ENCODE measurements at places on chromosomes 11 and 22.

DNA sequence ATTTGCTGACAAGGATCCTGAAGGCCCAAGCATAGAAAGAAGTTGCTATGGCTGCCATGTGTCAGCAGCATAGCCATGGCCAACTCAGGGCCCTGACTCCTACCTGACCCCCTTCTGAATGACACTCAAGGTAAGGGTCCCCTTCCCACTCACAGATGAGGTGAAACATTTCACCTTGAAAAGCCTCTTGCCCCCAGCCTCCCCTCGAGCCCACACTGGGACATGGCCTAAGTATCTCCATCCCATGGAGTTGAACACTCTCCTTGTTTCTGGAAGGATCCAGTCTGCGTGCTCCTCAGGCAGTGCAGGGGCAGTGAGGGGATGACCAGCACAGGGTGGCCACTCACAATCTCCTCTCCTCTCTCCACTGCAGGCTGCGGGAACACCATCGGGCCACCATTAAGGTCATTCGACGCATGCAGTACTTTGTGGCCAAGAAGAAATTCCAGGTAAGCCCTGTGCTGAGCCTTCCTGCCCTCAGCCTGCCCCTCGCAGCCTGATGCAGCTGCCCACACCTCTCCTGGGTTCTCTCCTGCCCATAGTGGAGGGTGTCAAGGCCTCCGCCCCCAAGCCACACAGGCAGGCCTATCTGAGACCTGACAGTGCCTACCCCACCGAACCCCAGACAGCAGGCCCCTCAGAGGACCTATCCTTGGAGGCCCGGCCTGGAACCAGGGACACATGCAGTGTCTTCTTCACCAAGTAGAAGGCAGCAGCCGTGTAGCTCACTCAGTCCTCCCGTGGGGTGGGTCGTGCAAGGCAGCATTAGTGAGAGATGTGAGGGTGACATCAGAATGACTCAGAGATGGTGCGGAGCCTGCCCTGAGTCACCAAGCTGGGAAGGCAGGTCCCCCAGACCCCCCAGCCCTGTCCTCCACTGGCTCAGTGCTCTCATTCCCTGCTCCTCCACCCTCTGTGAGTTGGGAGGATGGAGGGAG lies 68.9 kb upstream of the KCNQ1OT1 start:
- peaks cover 9% of the 10 kb centered on the region for H3K4me1 ChIP-seq
- peak; percentile 36 for DNase-seq
- peaks cover 5% of the 10 kb centered on the region for H3K27me3 ChIP-seq
- H3K36me3 ChIP-seq: no peaks in the 10 kb centered on the region
- H3K4me3 ChIP-seq: no peak overlapping the region
- no peak overlapping the region for H3K27ac ChIP-seq

GRCh38 chr22:19693981-19694670 lies 20.2 kb upstream of the SEPTIN5 start:
- H3K36me3 ChIP-seq: no peaks in the 10 kb centered on the region
- H3K4me1 ChIP-seq: no peaks in the 10 kb centered on the region
- no peak overlapping the region for H3K27ac ChIP-seq
- DNase-seq: no peak

GRCh38 chr11:123590296-123590912 lies 64.0 kb downstream of the SCN3B start:
- no peak overlapping the region for H3K4me3 ChIP-seq
- no peaks in the 10 kb centered on the region for H3K27me3 ChIP-seq
- no peak overlapping the region for H3K27ac ChIP-seq
- DNase-seq: no peak
- peaks cover 3% of the 10 kb centered on the region for H3K36me3 ChIP-seq

- H3K4me3 ChIP-seq: no peak overlapping the region
- no peak for DNase-seq
- no peak overlapping the region for H3K27ac ChIP-seq
- peaks cover 2% of the 10 kb centered on the region for H3K36me3 ChIP-seq
- peaks cover 6% of the 10 kb centered on the region for H3K4me1 ChIP-seq
Observed at GRCh38 chr11:117186431-117186761, 7.9 kb downstream of the SIDT2 start.

DNA sequence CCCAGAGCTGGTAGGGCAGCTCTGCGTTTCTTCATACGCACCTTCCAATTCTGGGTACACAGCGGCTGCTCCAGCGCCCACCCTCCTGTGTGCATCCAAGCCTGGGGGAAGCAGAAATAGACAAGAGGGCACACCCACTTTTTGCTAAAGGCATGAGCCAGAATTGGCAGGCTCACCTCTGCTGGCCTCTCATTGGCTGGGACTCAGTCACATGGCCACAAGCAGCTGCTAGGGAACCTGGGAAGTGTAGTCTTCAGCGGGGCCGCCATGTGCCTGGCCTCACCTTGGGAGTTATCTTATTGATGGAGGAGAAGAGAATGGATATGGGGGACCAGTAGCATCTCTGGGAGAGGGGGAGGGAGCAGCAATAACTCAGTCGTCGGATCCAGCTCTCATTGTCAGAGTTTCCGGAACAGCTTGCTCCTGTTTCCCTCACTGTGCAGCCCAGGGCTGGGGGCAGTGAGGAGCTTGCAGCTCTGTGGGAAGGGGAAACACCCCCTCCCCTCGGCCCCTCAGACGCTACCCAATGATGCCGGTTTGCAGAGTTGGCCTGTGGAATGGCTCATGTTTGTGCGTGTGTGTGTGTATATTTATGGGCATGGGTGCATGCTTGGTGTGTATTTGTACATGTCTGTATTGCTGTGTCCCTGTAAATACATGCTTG lies 11.8 kb upstream of the MIEF1 start:
- DNase-seq: peak; percentile 78
- no peaks in the 10 kb centered on the region for H3K36me3 ChIP-seq

- peaks cover 2% of the 10 kb centered on the region for H3K27me3 ChIP-seq
- H3K36me3 ChIP-seq: no peaks in the 10 kb centered on the region
- no peak overlapping the region for H3K27ac ChIP-seq
- peaks cover 11% of the 10 kb centered on the region for H3K4me1 ChIP-seq
- no peak for DNase-seq
- no peak overlapping the region for H3K4me3 ChIP-seq
Observed at GRCh38 chr11:45021692-45022141, 71.0 kb upstream of the TP53I11 start.
